ENCODE measurements at places on chromosomes 2 and 18.

DNA sequence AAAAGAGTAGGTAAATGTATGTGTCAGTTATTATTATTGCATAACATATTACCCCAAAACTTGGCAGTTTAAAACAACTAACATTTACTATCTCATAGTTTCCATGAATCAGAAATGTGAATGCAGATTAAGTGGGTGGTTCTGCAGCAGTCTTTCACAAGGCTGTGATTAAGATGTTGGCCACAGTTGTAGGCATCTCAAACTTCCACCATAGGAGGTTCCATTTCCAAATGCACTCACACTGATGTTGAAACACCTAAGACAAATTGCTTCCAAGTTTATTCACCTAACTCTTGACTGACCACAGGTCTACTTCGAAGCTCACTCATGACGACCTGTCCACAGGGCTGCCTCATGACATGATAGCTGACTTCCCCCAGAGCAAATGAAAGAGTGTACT lies 360.8 kb downstream of the GRB14 start:
- no peak for DNase-seq

DNA sequence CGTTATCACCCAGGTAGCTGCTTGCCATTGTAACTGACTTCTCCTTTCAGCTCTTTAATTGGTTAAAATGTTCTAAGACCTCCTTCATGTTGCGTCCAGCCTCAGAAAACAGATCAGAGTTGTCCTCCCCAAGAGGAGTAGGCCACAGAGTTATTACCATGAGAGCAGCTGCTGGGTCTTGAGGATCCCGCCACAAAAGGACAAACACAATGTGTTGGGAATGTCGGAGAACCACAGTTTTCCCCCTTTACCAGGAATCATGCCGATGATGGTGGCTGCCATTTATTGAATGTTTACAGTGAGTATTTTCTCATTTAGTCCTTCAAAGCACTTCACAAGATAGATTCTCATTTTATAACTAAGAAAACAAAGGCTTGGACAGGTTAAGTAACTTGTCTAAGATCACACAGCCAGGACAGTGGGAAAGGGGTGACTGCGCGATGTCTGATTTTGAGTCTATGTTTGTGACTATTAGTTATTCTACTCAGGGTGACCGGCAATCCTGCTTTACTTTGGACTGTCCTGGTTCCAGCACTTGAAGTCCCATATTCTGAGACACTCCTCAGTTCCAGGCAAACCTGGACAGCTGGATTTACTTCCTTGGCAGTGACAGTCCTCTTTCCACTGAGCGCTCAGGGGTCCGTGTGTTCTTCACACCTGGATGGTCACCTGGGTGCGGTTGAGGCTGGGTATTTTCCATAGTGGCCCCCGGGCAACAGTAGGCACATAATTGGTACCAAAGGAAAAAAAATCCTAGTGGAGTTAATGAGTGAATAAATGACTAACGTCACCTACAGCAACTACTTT lies 93.6 kb downstream of the LIPG start:
- no peak for DNase-seq

GRCh38 chr2:118994778-118995177 lies 52.8 kb downstream of the MARCO start:
- DNase-seq, result no peak

- DNase-seq, result no peak
Observed at GRCh38 chr2:130966775-130967490, 126.3 kb downstream of the FAM168B start.

DNA sequence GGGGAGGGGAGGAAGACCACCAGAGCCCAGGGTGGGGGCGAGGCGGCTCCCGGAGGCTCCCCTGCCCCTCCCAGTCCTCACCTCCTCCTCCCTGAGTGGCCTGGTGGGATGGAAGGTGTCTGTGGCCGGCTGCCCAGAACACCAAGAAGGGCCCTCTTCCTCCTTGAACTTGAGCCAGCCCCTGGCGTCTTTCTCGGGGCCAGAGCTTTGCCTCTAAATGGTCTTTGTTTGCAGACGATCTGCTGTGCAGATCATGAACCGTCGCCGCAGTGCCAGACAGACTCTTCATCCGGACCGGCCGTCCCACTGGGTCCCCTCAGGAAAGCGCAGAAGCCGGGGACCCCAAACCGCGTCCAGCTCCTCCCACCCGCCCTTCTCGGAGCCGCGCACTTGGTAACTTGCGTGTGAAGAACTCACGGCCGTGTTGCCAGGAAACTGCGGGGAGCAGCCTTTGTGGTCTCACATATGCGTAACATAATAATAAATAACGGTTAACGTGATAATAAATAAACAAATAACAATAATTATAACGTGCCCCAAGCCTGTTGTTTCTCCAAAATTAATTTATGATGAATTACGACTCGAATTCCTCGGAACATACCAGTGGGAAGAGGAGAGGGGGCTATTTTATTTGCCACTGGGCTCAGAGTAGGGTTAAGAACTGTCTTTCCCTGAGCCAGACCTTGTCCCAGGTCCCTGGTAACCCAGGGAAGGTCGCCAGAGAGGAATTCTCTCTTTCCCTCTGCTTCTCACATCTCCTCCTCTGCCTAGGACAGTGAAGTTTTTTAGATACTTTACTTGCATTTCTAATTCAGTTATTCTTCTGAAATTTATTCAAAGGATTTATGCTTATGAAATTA lies 41.0 kb downstream of the PTGR3 start:
- no peak for DNase-seq

DNA sequence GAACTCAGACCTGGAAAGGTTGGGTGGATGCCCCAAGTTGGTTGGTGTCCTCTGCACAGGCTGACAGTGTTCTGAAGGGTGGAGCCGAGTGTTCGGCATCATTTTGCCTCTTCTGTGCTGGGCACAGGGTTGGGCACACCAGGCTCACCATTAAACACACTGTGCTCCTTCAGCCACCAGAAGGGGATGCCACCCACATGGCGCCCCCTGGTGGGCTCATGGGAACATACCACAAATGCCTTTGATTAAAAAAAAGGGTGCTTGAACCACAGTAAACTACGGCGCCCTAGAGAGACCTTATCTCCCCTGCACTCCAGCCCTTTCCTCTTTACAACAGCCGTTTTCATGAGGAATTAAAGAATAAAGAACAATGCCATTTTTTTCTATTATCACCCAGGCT lies 89.4 kb downstream of the CELF4 start:
- DNase-seq, result no peak

DNA sequence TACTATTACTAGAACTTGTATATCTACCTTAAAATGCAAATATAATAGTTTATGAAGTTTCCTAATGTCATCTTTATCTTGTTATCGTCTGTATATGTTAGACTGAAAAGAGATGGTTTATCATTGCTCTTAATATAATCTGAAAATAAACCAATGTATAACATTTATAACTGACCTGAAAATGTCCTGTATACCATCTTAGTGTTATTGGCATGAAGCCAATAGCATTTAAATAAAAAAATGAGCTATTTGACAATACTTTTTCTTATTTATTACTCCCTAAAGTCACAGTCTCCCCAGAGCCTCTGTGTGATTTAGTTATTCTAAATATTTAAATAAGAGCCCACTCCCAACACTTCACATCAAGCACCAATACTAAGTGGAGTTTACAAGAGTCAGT lies 1.8 kb downstream of the VWC2L start:
- no peak for DNase-seq

DNA sequence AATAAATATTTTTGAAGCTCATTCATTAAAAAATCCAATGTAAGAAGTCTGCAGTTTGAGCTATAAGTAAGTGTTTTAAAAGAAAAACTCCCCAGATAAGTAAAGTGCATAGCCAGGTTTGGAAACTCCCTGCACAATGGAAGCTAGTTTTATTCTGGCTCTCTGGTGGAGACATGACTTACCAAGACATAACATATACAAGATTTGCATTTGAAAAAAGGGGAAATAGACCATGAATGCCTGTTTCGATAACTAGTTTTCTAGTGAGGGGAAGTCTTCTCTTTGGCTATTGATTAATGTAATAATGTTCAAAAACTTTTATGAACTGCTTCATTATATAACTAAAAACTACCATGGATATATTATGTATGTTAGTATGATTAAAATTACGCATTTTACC lies 435.2 kb downstream of the ARHGAP15 start:
- DNase-seq, result no peak

DNA sequence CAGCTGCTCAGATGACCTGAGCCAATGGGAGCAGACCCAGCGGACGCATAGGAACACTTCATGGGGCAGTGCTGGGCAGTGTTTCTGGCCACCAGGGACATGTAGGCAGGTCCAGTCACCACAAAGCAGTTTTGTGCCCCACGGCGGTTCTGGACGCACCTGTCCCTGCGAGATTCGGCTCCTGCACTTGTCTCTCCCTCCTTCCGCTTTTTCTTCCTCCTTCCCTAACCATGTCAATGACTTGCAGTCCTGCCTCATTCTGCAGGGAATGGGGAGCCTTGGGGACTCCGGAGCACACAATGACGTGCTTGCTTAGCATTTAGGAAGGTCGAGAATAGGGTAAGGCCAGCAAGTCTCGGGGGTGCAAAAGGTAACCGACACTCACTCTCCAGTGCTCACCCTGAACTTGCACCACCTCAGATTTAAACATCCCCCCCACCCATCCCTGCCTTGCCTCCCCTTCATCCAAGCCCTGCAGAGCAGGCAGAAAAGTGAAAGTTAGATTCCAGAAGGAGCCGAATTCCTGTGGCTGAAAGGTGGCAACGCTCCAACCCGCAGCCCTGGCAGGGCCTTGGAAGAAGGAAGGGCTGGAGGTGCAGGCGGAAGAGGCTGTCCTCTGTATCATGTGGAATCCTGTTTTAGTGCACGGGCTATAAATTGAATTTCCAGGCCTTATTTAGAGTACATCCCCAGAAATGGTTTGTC lies 40.5 kb upstream of the ATG16L1 start:
- DNase-seq, result no peak

DNA sequence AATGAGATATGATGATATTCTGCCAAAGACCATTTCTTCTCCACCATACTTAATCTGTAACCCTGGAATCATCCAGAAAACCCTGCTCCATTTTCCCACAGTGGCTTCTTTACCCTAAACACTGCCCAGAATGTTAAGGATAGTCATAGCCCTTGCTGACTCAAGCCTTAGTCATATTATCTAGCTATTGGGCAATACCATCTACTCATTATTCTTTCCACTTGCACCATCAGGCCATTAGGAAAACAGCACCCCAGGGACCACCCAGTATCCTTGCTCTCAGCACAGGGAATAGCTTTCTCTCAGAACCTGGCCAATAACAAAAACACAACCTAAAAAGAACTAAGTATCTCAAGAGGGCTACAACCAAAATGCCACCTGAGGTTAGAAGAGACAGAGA lies 445.7 kb upstream of the SLC14A2 start:
- DNase-seq, result no peak

GRCh38 chr2:10428355-10428754 lies 19.8 kb downstream of the ODC1 start:
- no peak for DNase-seq

DNA sequence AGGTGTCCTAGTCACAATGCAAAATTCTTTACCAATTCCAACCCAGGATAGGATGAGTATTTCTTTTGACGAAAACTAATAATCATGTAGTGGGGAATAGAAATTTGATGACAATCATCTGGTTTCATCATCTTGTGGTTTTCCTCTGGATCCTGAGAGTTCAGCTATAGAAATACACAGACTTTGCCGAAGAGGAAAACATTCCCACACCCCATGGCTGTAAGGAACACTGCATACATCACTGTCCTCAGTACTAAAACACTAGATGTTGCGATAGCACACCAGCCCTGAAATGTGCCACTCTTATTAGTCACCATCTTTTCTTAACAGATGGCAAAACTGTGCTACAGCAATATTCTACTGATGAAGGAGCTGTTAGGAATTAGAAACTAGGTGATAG lies 29.4 kb downstream of the CERKL start:
- DNase-seq, result no peak

DNA sequence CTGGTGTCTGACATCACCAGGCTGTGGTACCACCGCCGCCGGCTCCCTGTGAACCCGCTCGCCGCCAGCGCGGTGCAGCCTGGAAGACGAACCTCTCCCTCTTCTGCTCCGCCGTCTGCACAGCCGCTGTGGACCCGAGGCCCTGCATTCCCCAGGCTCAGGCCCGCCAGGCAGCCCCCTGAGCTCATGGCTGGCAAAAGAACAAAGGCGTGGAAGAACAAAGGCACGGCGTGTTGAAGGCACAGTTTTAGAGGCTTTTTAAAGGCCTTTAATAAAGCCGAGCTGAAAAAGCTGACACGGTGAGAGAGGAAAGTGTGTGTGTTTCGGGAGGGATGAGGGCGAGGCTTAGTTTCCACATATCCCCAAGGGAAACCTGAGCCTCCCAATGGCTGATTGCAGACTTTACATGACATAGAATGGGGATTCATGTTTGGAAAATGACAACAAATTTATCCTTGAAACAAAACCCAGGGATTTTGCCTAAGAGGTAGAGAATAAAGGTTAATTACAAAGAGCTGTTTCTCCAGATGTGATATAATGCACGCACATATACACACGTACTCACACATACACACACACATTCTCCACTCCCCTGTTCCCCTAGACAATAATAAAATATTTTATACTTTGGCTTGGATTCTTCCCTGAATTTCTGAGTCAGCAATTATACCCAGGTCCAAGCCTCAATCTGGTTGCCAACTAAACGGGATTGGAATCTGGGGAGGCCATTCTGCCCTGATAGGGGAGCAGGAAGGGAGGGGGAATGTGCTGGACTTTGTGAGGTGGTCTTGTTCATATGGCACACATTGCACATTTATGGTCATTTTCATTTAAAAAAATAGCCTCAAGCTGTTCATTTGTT lies 39.7 kb downstream of the RFX8 start:
- no peak for DNase-seq

DNA sequence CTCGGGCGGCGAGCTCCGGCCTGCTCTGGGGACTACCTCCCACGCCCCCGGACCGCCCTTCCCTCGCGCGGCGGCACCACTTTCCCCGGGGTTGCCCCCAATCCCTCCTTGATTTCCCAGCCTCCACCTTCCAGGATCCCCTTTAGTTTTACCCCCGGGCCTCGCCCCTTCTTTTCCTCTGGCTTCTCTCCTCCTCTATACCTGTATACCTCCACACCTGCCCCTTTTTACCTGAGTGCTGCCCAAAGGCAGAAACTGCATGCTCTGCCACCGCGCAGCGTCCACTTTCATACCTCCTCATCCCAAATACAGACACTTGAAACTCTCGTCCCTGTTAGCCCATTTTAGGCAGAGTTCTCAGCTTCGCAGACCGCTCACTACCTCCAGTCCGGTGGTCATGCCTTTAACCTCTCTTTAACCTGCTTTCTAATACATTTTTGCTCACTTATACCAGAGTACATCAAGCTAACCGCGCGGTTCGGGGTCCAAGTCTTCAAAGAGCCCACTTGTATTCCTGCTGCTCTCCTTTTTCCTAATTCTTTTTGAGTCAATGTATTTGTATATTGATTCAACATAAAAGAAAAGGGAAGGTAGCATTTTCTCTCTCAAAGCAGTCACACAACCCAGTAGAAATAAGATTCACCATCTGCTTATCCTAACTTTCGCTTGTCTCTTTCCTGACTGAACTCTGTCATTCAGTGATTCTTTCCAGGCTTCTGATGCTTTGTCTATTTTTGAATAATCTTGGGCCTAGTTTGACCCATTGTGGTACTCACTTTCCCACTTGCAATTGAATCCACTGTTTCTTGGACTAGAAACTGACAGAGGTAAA lies 901 bp downstream of the SPOPL start:
- no peak for DNase-seq

GRCh38 chr2:16570516-16570915 lies 95.1 kb downstream of the CYRIA start:
- DNase-seq, result no peak

- DNase-seq, result no peak
Observed at GRCh38 chr2:29223257-29223656, 108.0 kb downstream of the CLIP4 start.

GRCh38 chr2:175688243-175688642 lies 313.8 kb downstream of the LNPK start:
- DNase-seq, result no peak

GRCh38 chr18:11290786-11291185 lies 141.4 kb upstream of the PIEZO2 start:
- no peak for DNase-seq

- DNase-seq, result no peak
Observed at GRCh38 chr2:929925-930324, 20.7 kb upstream of the SNTG2 start.
